Activated CD8-positive, alpha-beta T cell treated with anti-CD3 and anti-CD28 coated beads, Interleukin-2, amount 10 ng/mL, durations not matched to agents 7 days and 5 days (primary cell): ENCODE measurements at places on chromosomes 12 and 14.

DNA sequence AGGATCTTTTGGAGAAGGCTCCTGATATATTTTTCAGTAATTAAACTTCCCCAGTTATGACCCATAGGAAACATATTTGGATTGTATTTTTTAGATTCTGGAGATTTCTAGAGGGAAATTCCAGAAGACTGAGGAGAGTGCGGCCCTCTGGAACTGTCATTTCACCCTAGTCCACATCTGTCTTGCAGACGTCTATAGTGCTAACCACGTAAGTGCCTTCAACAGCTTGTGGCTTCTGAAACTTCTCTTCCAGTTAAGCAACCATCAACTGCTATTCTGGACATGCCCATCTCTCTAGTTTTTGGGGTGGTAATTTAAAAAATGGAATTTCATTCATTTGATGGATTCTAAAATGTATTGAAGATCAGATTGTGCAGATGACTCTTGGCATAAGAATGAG is 1098.8 kb downstream of the TMEM121 start:
- no peak for DNase-seq

DNA sequence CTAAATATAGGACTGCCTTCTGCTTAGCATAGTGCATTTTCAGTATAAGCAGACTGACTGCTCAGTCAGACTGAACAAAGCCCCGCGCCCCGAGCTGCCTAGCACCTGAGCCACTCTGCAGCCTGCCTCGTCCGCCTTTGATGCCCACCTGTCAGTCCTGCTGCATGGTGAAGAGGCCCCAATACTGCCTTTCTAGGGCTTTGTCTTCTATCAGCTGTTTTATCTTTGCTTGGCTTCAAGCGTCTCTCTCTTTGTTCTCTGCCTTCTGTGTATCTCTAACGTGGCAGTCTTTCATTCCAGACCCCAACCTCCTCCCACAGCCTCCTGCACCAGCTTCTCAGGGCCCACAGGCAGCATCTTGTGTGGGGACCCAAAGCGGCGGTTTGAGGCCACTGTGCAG is 1001.0 kb downstream of the VRK1 start:
- DNase-seq: no peak

GRCh38 chr12:126038434-126038833 is 973.2 kb downstream of the AACS start:
- no peak for DNase-seq

DNA sequence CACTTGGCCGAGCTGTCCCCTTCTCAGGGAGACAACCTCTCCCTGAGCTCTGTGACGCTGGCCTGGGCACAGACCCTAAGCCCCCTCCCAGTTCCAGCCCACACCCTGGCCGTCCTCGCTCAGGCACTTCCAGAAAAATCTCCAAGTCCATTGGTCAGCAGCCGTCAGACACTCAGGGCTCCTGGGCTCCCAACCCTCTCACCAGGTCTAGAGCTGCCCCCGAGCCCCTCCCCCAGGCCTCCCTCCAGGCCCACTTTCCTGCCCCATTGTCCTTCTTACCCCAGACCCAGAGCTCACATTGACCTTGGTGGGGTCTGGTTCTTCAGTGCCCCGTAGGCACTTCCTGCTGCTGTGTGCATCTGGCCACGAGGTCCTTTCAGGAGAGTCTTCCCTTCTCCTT is 249.3 kb upstream of the RTL1 start:
- no peak for DNase-seq

GRCh38 chr14:34113005-34113511 is 162.2 kb upstream of the EGLN3 start:
- DNase-seq: no peak

DNA sequence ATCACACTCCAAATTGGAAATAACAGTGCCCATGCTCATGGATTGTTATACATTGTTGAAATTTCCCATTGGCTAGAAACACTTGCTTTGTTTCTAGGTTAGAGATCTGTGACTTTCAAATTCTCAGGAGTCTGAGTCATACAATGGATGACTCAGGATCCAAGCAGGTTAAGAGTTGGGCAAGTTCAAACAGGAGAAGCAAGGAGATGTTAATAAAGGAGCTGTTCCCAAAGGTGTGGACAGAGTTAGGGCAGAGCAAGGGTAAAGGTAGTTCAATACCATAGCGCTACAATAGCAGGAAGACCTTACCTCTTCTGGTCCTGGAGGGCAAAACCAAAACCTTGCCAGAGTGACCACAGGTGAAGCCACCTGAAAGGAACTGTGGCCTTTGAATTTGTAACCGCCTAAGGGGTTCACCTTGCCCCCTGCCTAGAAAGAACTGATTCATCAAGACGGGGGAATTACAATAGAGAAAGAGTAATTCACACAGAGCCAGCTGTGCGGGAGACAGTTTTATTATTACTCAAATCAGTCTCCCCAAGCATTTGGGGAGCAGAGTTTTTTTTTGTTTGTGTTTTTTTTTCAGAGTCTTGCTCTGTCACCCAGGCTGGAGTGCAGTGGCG is 4.2 kb upstream of the AMN1 start:
- peak; percentile 46 for DNase-seq

- DNase-seq: no peak
Observed at GRCh38 chr12:90233168-90234100, 524.8 kb upstream of the ATP2B1 start.

DNA sequence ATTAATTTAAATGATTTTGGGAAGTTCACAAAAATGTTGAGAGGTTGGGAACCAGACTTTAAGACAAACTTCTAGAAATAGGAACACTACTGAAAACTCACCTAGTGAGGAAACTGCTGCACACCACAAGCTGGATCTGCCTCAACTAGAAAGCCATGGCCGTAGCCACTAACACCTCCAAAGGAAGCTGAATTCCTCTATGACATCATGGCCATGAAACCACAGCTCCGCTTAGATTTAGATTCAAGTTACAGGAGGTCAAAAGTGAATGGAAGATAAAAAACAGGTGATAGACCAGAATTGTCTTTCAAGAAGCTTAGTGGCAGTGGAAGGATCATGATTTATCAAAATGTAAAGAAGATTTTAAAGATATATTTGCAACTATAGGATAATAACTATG is 208.8 kb upstream of the ALG10 start:
- no peak for DNase-seq

DNA sequence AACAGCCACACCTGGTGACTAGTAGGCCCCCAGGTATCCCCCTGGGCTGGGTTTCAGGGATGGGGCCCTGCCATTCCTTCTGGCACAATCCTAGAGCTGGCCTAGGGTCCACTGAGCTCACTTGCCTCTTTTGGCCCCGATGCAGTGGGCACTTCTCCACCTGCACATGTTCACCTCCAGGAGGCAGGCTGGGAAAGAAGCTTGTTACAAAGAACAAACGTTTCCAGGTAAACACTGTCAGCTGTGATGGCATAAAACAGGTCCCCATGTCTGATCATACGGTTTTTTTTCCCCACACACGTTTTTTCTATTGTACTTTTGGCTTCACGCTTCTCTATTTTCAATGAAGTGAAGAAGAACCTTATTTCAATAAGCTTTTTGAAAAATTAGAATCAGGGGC is 15.8 kb upstream of the HVCN1 start:
- DNase-seq: peak; percentile 35
